EH (cell line): ENCODE measurements at places on chromosomes 16 and 17.

DNA sequence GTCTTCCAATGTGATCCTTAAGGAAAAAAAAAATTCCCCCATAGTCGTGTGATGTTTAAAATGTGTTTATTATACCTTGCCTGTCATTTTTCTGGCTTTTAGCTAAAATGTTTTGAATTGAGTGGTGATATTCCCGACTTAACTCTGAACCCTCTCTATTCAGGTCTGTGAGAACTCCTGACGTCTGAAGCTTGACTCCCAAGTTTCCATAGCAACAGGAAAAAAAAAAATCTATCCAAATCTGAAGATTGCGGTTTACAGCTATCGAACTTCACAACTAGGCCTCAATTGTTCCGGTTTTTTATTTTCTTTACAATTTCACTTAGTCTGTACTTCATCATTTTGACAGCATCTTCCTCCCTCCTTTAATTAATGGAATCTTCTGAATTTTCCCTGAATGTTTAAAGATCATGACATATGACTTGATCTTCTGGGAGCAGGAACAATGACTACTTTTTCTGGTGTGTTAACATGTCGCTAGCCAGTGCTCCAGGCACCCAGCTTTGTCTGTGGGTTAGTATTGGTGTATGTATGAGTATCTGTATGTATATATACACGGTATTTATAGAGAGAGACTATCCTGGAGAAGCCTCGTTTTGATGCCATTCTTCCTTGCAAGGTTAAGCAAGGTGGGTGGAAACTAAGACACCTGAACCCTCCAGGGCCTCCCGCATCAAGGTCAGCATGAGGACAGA lies 12.8 kb upstream of the HSBP1 start:
- no peak for DNase-seq

GRCh38 chr16:67226804-67227566 lies at the start of gene TMEM208:
TSS of gene TMEM208 (plus strand) at chr16:67227130. CDS start at chr16:67227219, 89 bp downstream.
- DNase-seq, result peak; percentile 99

GRCh38 chr16:5982979-5983378 lies 885.4 kb upstream of the EEF2KMT start:
- DNase-seq, result no peak

GRCh38 chr16:57510016-57510871 lies 24.0 kb upstream of the DOK4 start:
- DNase-seq, result no peak

DNA sequence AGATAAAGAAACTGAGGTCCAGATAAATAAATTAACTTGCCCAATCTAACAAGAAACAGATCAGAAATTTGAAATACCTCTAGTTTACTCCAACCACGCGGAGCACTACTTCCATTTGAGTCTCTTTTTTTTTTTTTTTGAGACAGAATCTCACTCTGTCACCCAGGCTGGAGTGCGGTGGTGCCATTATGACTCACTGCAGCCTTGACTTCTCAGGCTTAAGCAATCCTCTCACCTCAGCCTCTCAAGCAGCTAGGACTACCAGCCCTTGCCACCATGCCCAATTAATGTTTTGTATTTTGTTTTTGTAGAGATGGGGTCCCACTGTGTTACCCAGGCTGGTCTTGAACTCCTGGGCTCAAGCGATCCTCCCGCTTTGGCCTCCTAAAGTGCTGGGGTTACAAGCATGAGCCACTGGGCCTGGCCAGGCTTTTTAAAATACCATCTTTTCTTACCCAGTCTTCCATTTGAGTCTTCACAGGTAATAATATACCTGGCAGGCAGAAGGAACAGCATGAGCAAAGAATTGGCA lies 3.3 kb upstream of the NACA2 start:
- DNase-seq, result peak; percentile 36

DNA sequence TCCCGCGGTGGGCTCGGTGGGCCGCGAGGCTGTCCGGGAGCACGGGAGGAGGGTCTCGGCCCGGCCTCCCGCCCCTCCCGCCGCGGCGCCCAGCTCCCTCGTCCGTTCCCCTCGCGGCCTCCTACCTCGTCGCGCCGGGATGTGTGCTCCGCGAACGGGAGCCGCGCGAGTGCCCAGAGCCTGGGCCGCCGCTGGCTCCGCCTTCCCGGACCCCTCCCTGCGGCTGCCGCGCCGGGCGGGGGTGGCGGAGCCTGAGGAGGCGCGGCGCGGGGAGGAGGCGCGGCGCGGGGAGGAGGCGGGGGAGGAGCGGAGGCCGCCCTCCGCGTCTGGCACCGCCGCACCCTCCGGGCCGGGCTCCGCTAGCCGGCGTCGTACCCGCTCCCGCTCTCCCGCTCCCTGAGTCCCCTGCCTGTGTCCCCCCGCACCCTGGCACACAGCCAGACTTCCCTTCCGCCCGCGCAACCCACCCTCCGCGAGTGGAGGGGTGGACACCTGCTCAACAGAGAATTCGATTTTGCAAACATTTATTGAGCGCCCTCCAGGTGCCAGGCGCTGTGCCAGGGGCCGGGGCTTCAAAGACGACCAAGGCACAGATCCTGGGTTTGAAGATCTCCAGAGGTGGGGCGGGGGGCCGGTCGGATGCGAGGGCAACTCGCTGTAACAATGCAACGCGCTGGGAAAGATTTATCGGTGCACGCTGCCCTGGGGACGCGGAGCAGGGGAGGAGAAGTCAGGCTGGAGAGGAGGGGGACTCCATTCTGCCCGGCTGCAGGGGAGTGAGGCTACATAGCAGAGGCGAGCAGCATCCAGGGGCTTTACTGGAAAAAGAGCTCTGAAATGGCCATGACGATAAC lies at the start of gene MPP3:
Gene MPP3, minus strand, starts transcription at position 171 of the 854 bp plus-strand sequence. CDS start 1,240 bp downstream, outside the sequence.
- DNase-seq, result peak; percentile 78

GRCh38 chr17:55681342-55681700 lies 41.3 kb downstream of the TMEM100 start:
- DNase-seq, result peak; percentile 15

- peak; percentile 94 for DNase-seq
Measured at GRCh38 chr17:16027708-16028584, 28.3 kb downstream of the TTC19 start.

- DNase-seq, result no peak
Measured at GRCh38 chr17:56812901-56813388, 20.8 kb downstream of the C17orf67 start.

- no peak for DNase-seq
Measured at GRCh38 chr16:49081554-49081953, 200.1 kb downstream of the CBLN1 start.

GRCh38 chr16:79098907-79099306 lies 501.6 kb downstream of the MAF start:
- no peak for DNase-seq

DNA sequence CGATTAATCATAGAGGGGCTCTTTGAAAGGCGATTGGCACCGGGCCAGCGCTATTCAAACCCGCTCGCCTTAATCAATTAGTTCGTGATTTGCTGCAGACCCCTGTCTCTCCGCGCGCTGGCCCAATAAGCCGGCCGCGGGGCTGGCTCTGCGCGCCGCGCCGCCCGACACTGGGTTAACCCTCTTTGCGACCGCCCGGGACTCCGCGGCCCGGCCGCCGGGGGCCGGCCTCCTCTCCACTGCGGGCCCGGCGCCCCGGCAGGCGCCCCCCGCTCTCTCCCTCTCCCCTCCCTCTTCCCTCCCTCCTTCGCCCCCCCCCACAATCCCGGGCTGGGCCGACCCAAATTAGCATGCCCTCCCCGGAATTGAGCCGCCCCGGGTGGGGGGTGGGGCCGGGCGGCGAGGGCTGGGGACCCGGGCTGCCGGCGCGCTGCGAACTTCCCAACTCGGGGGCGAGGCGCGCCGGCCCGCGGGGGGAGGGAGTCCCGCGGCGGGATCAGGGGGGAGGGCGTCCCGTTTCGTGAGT lies 428 bp upstream of the SALL1 start:
- peak; percentile 87 for DNase-seq

- peak; percentile 25 for DNase-seq
Measured at GRCh38 chr16:58299757-58300349, 5.0 kb upstream of the PRSS54 start.

DNA sequence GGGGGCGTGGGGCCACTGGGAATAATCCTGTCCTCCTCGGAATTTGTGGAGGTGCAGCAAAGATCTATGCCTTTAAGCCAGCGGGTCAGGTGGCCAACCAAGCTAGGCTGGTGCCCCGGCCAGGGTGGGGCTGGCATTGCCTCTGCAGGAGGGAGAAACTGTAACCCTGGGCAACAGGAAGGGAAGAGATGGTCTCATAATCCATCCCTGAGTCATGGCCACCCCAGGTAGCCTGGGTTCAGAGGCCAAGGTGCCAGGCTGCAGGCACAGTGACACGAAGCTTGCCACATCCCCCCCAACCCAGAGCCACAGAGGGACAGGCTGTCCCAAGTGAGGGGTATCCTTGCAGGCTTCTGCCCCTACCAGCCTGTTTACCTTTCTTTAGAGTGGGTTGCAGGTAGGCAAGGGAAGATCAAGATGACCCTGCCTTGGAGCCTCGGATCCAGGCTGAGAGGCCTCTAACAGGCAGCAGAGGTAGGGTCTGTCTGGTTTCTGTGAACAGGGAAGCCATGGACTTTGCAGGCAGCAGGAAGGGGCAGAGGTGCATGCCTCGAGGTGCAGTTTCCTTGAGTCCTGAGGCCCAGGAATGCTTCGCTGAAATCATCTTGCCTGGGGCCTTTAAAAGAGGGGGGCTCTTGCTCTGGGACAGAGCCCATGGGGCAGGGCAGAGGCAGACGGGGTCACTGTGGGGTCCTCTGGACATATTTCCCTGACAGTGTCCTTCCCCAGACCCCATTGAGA lies 4.0 kb downstream of the LASP1 start:
- DNase-seq, result no peak

DNA sequence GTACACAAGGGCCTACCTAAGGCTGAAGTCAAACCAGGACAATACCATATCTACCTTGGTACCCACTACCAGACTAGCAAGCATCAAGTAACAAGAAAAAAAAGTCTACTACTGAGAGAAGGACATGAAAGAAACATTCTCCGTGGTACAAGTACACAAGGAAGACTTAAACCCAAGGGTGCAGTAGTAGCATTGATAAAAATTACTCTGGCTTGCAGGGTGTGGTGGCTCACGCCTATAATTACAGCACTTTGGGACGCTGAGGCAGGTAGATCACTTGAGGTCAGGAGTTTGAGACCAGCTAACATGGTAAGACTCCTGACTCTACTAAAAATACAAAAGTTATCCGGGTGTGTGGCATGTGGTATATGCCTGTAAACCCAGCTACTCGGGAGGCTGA lies 386.5 kb upstream of the PMFBP1 start:
- DNase-seq, result no peak

DNA sequence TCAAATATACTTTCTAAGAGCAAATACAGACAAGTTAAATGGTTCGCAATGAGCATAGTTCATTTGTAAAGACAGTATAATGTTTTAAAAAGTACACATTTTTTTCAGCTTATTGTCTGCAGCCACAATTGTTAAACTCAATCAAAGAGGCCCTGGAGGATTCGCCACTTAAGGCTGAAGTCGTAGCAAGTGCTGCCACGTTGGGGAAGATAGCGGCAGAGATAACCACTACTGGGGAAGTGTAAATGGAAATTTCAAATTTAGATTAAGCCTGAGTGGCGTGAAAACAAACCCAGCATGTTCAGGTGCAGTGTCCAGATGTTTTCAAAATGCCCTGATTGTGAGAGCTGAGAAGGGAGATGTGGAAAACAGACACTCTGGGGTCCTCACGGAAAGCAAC lies 8.4 kb downstream of the PMP22 start:
- no peak for DNase-seq

DNA sequence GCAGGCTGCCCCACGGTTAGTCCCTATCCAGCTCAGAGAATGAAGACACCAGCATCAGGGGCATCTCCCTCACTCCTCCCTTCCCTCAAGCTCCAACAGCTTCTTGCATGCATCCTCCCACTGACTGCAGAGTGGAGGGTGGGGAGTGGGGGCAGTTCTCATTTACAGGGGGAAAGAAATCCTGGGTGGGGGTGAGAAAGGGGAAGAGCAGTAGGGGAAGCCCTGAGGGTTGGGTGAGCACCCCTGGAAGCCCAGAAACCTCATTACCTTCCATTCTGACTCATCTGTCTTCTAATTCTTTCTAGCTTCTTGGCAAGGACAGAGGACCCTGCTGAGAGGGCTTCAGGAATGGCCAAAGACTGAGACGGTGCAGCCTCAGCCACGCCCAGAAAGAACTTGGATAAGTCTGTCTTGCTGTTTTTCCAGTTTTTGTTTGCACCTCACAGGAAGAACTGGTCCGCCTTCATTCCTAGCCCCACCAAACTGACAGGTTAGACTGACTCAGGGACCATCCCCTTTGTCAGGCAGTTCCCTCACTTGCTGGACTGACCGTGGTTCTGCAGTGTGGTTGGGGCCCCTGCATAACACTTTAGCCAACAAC lies 52.5 kb upstream of the WSB1 start:
- peak; percentile 43 for DNase-seq

- DNase-seq, result no peak
Measured at GRCh38 chr16:78431701-78432100, 332.2 kb downstream of the WWOX start.

DNA sequence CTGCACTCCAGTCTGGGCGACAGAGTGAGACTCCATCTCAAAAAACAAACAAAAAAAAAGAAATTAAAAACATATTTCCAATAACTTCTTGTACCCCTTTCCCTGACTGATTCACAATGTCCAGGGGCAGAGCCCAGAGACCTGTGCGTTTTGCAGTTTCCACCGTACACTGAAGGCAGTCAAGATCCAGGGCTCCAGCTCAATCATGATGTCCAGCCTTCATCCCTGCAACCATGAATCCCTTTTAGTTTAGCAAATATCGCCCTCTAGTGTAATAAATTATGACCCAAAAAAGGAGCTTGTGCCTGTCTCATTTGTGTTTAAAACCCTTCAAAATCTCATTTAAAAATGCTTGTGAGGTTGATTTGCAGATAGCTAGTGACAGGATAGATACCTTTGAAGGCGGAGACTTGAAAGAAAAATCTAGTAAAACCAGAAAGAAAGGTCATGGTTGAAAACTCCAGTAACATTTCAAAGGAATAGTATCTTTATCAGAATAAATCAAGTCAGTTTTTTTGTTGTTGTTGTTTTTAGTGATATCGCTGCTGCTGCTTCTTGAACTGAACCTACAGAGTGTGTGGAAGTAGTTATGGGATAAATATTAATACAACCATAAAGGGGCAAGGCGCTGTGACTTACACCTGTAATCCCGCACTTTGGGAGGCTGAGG lies 3.7 kb upstream of the ERN1 start:
- DNase-seq, result peak; percentile 73
